ENCODE measurements at places on chromosomes 11 and 22. TPM values are rescaled to one million over a fixed set of nuclear protein-coding genes. Genes with fewer than 3 reads are reported as not detected.

DNA sequence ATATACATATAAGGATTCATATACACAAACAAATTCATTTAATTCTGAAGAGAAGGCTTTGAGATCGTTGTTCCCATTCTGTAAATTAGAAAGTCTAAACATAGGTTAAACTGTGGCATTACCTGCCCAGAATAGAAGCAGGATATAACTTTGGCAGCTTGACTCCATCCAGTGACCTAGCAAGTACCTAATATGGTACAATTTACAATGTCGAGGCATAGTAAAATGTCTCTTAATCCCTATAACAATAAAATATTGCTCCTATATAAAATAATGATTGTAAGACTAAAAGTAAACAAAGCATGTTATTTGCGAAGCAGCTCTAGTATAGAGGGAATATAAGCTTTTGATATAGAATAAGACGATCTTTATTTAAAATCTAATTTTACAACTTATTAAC, 756.0 kb downstream of the LUZP2 start:
- no peak for DNase-seq

GRCh38 chr11:35390737-35391682, 28.3 kb downstream of the SLC1A2 start:
- no peak for DNase-seq

GRCh38 chr11:95661162-95661561, 128.4 kb downstream of the FAM76B start:
- no peak for DNase-seq

DNA sequence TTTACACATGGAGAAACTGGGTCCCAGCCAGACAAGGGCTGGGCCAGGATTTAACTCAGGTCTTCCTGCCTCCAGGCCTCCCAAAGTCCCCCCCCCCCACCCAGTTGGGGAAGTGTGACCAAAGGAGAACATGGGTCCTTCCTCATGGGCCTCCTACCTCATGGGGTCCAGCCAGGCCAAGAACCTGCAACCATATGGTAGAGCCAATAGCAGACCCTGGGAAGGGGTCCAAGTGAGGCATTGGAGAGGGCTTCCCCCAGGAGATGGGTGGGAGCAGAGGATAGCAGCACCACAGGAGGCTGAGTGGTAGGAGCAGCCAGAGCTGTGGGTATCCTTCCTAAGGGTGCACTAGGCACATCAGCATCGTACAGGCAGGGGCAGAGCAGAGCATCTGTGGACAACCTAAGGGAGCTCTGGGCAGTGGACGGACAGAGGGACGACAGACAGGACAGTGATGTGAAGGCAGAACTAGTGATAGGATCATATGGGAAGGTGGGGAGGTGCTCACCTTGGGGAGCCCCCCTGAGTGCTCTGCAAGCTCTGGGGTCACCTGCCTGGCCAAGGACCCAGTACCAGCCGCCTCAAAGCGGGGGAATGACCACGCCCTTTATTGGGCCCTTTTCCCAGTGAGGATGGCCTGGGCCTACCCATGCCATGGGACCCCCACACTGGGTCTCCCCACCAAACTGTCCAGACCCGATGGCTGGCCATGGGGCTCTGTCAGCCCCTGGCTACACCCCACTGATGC, 4.5 kb downstream of the ARVCF start:
- no peak for DNase-seq

GRCh38 chr11:47272706-47273105, 2.8 kb downstream of the MADD start:
- DNase-seq: no peak

NOX4 gene
- 7.9 TPM for total RNA-seq
